Activated CD4-positive, CD25-positive, alpha-beta regulatory T cell treated with anti-CD3 and anti-CD28 coated beads, Interleukin-2, amount 50 U/mL, for 24 hours (primary cell): ENCODE measurements at places on chromosomes 16 and 17.

- ATAC-seq, result peak; percentile 50
Observed at GRCh38 chr17:79937391-79938335, 98.0 kb downstream of the TBC1D16 start.

- ATAC-seq, result no peak
Observed at GRCh38 chr16:27665881-27666280, 115.9 kb downstream of the KATNIP start.

- ATAC-seq, result no peak
Observed at GRCh38 chr16:10862438-10862837, 14.6 kb upstream of the CIITA start.

GRCh38 chr16:15950161-15950854 is 892 bp downstream of the ABCC1 start:
- ATAC-seq, result peak; percentile 26

DNA sequence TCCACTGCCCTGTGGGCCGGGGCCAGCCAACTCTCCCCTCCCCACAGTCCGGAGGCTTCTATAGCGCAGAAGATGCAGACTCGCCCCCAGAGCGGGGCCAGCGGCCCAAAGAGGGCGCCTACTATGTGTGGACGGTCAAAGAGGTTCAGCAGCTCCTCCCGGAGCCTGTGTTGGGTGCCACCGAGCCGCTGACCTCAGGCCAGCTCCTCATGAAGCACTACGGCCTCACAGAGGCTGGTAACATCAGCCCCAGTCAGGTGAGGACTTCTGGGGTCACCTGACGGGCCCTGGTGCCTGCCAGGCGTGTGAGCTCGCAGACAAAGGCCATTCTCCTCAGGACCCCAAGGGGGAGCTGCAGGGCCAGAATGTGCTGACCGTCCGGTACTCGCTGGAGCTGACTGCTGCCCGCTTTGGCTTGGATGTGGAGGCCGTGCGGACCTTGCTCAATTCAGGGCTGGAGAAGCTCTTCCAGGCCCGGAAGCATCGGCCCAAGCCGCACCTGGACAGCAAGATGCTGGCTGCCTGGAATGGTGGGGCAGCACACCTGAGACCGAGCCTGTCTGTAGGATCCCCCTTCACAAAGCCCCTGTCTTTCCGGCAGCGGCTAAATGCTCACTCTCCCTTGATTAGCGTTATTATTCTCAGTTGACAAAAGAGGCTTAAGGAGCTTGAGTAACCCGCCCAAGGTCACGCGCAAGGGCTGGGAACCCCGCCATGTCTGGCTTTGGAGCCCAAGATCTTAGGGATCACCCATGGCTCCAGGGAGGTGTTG is 3.9 kb downstream of the SPATA20 start:
- ATAC-seq, result no peak

DNA sequence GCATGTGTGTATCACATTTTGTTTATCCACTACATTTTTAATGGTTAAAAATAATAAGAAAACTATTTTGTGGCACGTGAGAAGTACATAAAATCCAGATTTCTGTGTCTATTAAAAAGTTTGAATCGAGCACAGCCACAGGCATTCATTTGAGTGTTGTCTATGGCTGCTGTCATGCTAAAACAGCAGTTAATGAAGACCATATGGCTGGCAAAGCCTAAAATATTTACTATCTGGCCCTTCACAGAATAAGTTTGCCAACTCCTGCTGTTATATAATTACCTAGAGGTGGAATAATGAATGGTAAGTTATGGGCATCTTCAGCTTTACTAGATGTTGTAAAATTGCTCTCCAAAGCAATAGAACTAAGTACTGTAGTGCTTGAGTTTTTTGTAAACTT is 30.5 kb downstream of the TMEM98 start:
- no peak for ATAC-seq

DNA sequence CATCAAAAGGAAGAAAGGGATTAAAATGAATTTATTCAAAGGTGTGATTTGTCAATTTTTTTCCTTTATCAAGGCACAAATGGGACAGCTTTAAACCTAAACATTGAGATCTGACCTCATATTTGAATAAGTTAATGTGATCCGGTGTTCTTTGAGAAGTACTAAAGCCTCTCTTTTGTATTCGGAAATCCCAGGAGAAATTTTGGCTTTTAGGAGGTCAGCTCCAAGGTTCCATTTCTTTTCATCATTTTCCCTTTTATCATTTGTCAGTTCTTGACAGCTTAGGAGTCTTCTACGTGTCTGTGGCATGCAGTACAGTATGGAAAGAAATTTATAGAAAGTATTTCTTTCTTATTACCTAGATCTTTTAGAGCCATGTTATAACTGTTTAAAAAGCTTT is 873.4 kb upstream of the CDH8 start:
- ATAC-seq, result no peak

GRCh38 chr17:3600529-3601205 is 8.5 kb downstream of the TRPV1 start:
- no peak for ATAC-seq

- ATAC-seq, result no peak
Observed at GRCh38 chr16:84284154-84284722, 10.4 kb upstream of the WFDC1 start.

- ATAC-seq, result no peak
Observed at GRCh38 chr17:81741594-81742452, 29.7 kb downstream of the SLC25A10 start.

DNA sequence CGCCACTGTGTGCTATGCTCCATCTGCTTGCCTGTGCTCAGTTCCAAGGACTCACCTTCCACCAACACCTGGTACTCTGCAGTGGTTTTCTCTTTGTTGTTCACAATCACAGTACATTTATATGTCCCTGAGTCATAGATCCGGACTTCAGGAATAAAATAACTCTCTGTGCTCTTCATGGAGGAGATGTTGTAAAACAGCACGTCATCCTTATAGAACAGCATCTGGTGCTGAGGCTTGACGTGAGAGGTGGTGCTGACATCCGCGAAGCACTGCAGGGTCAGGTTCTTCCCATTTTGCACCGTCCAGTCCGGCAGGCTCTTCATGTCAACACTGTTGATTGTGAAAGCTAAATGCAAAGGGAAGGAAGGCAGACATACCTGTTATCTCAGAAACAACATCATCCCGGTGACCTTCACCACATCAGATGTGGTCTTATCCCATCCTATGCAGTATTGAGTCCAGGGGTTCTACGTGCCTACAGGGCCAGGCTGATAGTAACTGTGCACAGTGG is 12.8 kb downstream of the PECAM1 start:
- ATAC-seq, result no peak

GRCh38 chr16:28237754-28238357 is 26.1 kb upstream of the XPO6 start:
- no peak for ATAC-seq

DNA sequence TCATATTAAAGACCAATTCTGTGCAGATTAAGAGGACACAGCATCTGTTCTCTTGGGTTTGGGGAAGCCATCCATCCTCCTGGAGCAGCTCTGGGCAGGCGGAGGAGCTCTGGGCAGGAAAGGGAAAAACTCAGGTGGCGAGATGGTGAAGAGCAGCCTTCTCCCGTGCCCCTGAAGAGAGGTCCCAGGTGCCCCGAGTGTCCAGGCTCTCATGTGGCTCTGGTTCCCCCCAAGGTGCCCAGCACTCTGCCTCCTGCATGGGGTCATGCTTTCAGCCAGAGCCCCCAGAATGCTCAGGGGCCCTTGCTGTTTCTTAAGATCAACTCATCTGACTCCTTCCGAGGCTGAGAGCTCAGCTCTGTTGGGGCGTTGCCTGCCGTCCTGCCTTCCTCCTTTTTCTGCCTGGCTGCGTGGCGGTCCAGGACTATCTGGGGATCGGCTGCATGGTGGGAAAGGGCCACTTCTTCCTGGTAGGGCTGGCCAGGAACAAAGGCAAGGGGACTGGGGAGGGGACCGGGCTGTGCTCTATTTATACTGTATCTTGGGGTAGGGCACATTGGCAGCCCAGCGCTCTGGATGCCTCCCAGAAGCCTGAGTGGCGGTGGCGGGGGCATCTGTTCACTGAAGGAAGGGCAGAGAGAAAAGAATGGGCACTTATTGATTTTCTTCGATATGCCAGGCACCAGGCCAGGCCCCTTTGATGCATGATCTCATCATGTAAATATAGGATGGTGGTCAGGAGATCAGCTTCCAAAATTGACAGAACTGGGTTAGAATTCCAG is 103.2 kb upstream of the SDK2 start:
- no peak for ATAC-seq

DNA sequence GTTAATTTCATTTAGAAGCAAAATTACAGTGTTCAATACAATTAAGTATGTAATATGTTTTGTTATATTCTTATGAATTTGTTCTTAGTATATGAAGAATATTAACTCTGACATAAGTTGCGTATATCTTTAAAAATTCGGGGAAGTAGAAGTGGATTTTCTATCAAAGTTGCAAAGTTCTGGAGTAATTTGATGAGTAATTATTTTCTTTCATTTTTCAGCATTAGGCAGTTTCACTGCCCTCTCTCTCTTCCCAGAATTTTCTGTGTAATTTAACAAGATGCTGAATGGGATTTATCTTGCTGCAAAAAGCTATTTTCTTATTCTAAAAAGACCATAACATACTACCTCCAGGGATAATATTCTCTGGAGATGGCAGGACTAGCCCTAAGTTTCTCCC is 8.9 kb upstream of the CCL18 start:
- ATAC-seq, result no peak

GRCh38 chr17:43966276-43966675 is 12.5 kb upstream of the PYY start:
- no peak for ATAC-seq

DNA sequence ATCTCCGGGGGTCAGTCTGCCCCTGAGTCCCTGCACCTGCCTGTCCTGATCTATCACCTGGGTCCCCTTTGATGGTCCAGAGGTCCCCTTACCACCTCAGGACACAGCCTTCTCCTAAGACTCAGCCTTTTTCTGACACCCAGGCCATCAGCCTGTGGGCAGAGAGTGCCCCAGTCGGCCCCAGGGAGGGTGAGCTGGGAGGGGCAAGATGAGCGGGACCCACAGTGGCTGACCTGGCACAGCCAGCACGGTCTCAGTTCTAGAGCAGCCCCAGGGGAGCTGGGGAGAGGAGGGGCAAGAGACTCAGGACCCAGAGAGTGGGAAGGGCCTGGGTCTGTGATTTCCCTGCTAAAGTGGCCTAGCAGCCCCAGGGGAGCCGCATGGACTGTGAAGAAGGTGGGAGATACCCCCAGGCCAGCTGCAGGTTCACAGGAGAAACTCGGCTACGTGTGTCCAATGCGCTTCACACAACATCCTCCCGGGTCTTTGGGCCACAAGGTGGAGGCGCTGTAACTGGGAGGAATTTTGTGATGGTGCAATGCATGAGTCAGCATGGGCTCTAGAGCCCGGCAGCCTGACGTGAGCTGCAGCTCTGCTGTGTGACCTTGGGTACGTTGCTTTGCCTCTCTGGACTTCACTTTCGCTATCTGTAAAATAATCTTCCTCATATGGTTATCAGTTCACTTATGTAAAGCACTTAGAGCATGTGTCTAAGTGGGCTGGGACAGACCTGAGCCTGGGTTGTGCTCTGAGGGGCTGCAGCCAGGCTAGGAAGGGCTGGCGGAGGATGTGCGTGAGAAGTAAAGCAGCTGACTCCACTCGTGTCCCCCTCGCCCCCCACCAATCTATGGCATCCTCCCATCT is 67.2 kb upstream of the LHX1 start:
- no peak for ATAC-seq

DNA sequence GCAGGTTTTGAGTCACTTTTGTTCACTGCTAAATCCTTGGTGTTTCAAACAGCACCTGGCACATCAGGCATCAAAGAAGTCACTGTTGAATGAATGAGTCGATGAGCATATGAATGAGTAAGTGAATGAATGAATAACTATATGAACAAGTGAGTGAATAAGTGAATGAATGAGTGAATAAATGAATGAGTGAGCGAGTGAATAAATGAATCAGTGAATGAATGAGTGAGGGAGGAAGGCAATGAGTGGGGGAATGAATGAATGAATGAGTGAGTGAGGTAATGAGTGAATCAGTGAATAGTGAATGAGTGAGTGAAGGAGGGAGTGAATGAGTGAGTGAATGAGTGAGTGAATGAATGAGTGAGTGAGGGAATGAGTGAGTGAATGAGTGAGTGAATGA is 28.8 kb downstream of the TMEM114 start:
- ATAC-seq, result no peak

GRCh38 chr16:89981414-89981813 is 32.9 kb downstream of the DEF8 start:
- no peak for ATAC-seq

DNA sequence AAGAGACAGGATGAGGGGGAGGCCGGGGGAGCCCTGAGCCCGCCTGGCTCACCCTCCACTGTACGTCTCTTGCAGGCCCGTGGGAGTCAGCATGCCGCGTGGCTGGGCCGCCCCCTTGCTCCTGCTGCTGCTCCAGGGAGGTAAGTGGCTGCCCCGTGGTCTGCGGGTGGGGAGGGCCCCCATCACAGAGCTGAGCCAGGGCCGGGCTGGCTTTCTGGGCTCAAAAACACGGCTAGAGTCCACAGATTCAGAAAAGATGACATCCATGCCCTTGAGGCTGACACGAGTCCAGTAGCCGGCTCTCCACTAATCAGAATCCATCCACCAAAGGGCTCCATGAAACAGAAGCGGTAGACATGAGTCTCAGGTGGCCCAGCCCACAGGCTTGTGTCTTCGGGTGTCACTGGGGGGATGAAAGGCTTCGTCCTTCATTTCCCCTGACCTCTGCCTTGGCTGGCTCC is 28.0 kb downstream of the IL21R start:
- no peak for ATAC-seq

- no peak for ATAC-seq
Observed at GRCh38 chr17:16427020-16427419, 11.6 kb downstream of the TRPV2 start.

GRCh38 chr17:35731917-35732805 is 722 bp downstream of the RASL10B start:
- ATAC-seq, result no peak

- ATAC-seq, result no peak
Observed at GRCh38 chr17:78583091-78583490, 5.9 kb upstream of the DNAH17 start.

DNA sequence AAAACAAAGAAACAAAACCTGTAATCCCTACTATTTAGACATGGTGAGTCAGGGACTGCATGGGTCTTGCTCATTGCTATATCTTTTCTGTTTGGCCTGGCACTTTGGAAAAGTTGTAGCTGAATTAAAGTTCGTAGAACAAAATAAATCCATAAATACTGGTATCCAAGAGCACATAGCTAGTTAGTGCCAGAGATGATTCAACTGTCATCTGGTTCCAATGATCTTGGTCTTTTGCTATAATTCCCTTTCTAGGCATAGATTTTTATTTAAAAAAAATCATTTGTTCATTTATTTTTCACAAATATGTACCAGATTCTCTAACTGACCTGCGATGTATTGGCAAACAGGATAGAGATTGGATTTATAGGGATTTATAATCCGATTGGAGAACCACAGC is 1436.1 kb upstream of the GOT2 start:
- no peak for ATAC-seq

GRCh38 chr17:35214192-35214591 is 20.0 kb upstream of the SLC35G3 start:
- ATAC-seq, result peak; percentile 74

- no peak for ATAC-seq
Observed at GRCh38 chr16:30997725-30998711, 12.4 kb downstream of the STX1B start.

GRCh38 chr17:44267818-44268490 is at the start of gene SLC4A1:
Gene SLC4A1 (minus strand): TSS chr17:44268135. CDS start chr17:44262866, 5,269 bp downstream.
- no peak for ATAC-seq
